ENCODE measurements at places on chromosomes 11 and 22. TPM values are rescaled to one million over a fixed set of nuclear protein-coding genes. Genes with fewer than 3 reads are reported as not detected.

Gene PACS1
- total RNA-seq, result 7.5 TPM

Gene SMC1B
- not detected for total RNA-seq

Gene SCUBE2
- total RNA-seq, result 0.07 TPM

Gene SMIM35
- not detected for total RNA-seq

Gene MPPED2
- total RNA-seq, result not detected

Gene MS4A7
- not detected for total RNA-seq

Gene C11orf42
- total RNA-seq, result not detected

Gene ARHGAP20
- under 0.01 TPM for total RNA-seq

Gene FAM180B
- total RNA-seq, result not detected

Gene AAMDC
- total RNA-seq, result 3.4 TPM

Gene THRSP
- not detected for total RNA-seq

Gene MARK2
- total RNA-seq, result 19.5 TPM

Gene OR51F2
- total RNA-seq, result not detected

Gene GLYAT
- total RNA-seq, result not detected

Gene CCDC83
- total RNA-seq, result not detected

Gene PATE2
- not detected for total RNA-seq

Gene GAS2
- total RNA-seq, result 1.4 TPM

Gene CRELD2
- 77.9 TPM for total RNA-seq

Gene TMEM86A
- 3.8 TPM for total RNA-seq

Gene HEPN1
- total RNA-seq, result not detected

Gene LDHAL6A
- total RNA-seq, result not detected

Gene SLC29A2
- 3.1 TPM for total RNA-seq

Gene RBM7
- total RNA-seq, result 47.8 TPM

Gene IL17REL
- total RNA-seq, result not detected

Gene SLC22A6
- total RNA-seq, result not detected

Gene ZNRF3
- total RNA-seq, result 8.1 TPM

Gene KLHL22
- 20.9 TPM for total RNA-seq

Gene PHETA2
- 2.0 TPM for total RNA-seq

Gene TIMP3
- 23.9 TPM for total RNA-seq

Gene SLC7A4
- 0.68 TPM for total RNA-seq

Gene FAM181B
- total RNA-seq, result 1.4 TPM

Gene BACE1
- 20.6 TPM for total RNA-seq

Gene MEI1
- total RNA-seq, result 0.07 TPM

Gene SPI1
- not detected for total RNA-seq

Gene SGSM1
- 0.07 TPM for total RNA-seq

Gene CCDC15
- 3.1 TPM for total RNA-seq

Gene MRGPRX3
- total RNA-seq, result under 0.01 TPM

Gene APOA5
- not detected for total RNA-seq

Gene SHANK2
- total RNA-seq, result 2.7 TPM

Gene MMP3
- 0.36 TPM for total RNA-seq

Gene APOBEC3F
- 2.1 TPM for total RNA-seq

Gene APOBEC3B
- total RNA-seq, result 0.50 TPM

Gene NPAS4
- total RNA-seq, result not detected

Gene MMP13
- 0.07 TPM for total RNA-seq

Gene PLEKHA7
- total RNA-seq, result 1.0 TPM

Gene GLB1L3
- total RNA-seq, result 1.3 TPM
